Stimulated activated CD8-positive, alpha-beta memory T cell treated with anti-CD3 and anti-CD28 coated beads, Interleukin-7, amount 100 ng/mL, for 1 hour (primary cell): ENCODE measurements at places on chromosomes 2 and 18.

- DNase-seq, result no peak
Measured at GRCh38 chr2:215553946-215554345, 118.1 kb upstream of the FN1 start.

GRCh38 chr2:67812682-67813081, 250.1 kb downstream of the C1D start:
- DNase-seq, result no peak

GRCh38 chr18:3660739-3661515, 211.0 kb downstream of the TGIF1 start:
- no peak for DNase-seq

DNA sequence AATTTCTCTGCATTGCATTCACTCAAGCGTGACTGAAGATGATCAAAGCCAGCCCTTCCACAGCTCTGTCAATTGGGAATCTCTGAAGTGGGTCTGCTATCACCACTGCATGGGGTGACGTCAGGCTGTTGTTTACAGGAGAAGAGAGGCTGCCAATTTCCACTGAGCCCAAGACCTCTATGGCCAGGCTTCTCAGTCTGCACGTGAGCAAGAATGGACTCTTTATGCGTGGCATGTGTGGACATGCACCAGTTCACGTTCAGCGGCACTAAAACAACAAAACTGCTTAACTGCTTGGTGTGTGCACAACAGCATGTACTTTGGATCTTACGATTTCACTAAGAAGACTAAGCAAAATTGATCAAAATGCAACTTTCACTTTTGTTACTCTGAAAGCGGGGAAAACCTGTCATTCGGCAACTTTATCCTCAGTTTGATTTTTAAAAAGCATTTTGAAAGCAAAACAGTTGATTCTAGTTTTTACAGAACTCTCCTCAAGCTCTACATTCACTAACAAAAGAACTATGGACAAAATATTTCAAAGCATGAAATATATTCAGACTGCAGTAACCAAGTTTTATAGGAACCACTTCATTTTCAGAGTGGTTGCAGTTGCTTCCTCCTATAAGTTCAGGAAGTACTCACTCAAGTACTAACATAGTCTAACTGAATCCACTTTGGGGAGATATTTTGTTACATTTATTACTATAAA, 77.0 kb upstream of the SERTAD2 start:
- no peak for DNase-seq

- DNase-seq, result no peak
Measured at GRCh38 chr2:127008265-127009015, 98.5 kb downstream of the BIN1 start.

- no peak for DNase-seq
Measured at GRCh38 chr18:59274533-59274928, 1.3 kb upstream of the RAX start.
